ENCODE measurements at places on chromosomes 2 and 18. TPM values are rescaled to one million over a fixed set of nuclear protein-coding genes. Genes with fewer than 3 reads are reported as not detected.

The IL36A gene
- total RNA-seq: not detected

The EFR3B gene
- 0.51 TPM for total RNA-seq

DNA sequence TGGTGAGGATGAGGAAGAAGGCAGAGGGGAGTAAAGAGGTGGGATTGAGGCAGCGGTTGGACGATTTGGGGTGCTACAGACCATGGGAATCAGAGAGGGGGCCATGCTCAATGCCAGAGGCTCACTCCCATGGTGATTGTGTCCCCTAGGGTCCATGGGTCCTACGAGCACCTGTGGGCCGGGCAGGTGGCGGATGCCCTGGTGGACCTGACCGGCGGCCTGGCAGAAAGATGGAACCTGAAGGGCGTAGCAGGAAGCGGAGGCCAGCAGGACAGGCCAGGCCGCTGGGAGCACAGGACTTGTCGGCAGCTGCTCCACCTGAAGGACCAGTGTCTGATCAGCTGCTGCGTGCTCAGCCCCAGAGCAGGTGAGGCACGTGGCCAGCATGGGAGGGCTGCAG is 5.2 kb downstream of the CAPN10 start:
- DNase-seq: no peak

GRCh38 chr2:202632682-202633290 is 2.0 kb upstream of the FAM117B start:
- peak; percentile 25 for DNase-seq

DNA sequence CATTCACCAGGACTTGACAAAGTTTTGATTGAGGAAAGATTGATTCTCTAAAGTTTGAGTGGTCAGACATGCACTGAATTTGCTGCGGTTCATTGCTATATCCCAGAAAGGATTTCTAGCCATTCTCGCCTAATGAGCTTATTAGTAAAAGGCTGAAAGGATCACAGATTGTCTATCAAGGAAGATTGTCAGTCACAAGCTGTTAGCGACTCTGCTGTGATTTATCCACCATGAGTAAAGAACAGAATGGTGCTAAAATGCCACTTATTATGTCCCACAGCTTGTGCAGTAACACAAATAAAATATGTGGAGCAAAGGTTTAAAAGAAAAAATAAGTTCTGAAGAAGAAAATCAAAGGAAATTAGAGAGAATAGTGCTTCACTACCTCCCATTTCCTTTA is 701.2 kb upstream of the CDH7 start:
- DNase-seq: no peak

The SERPINB7 gene
- 3.0 TPM for total RNA-seq

The LYG1 gene
- 0.50 TPM for total RNA-seq

The GPR75 gene
- total RNA-seq: 1.8 TPM

The IL1F10 gene
- total RNA-seq: not detected

The RNMT gene
- total RNA-seq: 17.2 TPM

DNA sequence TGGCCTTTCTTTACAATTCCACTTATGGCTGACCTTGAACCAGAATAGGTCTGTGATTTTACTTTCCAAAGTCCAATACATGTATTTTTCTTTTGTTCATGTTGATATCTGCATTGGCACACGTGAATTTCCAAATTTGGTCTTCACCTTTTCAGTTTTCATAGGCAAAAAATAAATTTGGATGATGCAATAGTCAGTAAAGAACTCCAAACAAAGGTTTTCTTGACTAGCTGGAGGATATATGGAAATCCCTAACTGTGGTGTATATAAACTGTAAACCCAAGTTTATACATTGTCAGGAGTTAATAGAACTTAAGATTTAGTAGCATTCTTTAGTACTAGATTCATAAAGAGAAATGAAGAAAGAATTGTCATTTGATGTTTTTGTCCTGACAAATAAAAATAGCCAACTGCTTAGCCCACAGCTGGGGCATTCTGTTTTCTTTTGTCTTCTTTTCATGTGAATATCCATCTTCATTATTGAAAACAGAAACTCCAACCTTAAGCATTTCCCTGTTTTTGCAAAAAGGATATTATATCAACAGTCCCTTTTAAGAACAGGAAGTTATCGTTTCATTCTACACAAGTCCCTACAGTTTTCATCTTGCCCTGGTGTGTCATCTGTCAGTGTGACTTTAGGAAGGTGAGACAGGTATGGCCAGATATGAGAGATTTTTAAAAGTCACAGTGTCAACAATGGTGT is 132.9 kb downstream of the BCL2 start:
- DNase-seq: no peak

The PKDCC gene
- total RNA-seq: 63.9 TPM

GRCh38 chr18:46830633-46831032 is 73.8 kb upstream of the ST8SIA5 start:
- DNase-seq: no peak

DNA sequence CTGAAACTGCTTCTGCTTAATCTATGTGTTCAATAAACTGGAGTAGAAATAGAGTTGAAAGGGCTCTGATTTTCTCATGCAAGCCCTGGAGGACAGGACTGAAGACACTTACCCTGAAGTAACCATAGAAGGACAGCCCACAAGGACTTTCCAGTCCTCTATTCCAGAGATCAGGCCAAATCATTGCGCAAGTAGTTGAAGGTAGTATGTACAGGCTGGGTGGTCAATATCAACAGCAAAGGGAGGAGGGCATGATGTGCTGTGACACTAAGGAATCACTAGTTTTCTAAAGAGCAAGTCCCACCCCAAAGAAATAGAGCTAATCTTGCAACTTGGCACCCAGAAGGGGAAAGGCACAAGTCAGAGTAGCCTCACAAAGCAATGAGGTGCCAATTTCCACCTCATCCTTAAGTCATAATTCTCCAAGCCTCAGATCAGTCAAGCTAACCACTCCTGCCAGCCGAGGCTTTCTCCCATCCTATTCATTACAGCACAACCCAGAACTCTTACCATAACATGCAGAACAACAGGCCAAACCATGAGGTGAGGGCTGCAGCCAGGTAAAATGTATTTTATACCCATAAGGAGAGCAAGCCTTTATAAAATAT is 533.5 kb downstream of the TNS1 start:
- DNase-seq: no peak

- peak; percentile 4 for DNase-seq
Measured at GRCh38 chr2:154402213-154402612, 296.3 kb upstream of the KCNJ3 start.

The SCYGR4 gene
- not detected for total RNA-seq

GRCh38 chr2:102801098-102801718 is 39.4 kb downstream of the TMEM182 start:
- peak; percentile 61 for DNase-seq
